ENCODE measurements at places on chromosomes 3 and 15.

GRCh38 chr15:36323615-36324014, 255.8 kb upstream of the CDIN1 start:
- no peak for DNase-seq

GRCh38 chr3:14242490-14243311, 64.1 kb downstream of the LSM3 start:
- DNase-seq, result no peak

- DNase-seq, result no peak
Observed at GRCh38 chr3:113783463-113783862, 36.6 kb downstream of the ATP6V1A start.

DNA sequence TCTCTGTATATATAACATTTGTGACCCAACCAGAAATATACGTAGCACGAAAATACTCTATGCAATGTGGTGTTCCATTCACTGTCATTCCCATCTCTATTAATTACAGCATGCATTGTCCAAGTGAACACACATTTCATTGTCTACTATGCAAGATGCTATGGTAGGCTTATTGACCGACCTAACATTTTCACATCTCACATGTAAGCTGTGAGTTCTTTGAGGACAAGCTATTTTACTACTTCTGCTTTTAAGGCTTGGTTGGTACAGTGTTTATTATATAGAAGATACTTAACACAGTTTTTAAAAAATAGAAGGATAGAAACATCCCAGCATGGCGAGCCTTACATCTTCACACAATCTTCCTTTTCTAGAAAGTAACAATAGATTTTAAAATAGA, 164.4 kb downstream of the KLHL25 start:
- no peak for DNase-seq

DNA sequence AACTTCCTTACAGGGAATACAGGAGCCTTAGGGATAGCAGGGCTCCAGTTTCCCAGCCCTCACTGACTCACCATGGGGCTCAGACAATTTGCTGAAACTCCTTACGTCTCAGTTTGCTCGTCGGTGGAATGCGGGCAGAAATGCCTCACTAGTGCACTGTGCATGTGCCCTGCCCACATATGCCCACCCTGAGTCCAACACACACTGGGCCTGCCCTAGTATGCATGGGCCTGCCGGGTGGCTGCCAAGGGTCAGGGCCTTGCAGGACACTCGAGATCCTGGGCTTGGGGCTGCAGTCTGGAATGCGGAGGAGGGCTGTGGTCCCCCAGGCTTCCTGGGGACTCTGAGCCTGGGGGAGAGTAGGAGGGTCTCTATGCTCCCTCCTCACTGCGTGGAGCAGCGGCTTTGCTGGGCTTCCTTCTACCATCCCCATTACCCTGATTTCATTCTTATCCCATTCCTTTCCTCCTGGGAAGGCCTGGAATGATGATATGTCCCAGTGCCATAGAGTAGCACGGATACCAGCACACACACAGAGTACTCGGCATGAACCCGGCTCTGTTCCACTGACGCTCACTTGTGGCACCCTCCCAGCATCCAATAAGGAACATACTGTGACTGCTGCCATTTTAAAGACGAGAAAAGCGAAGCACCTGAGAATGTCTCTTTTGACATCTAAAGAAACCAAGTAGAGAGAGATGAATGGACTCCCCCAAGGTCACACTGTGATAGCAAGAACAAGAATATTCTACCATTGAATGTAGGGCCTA, 124.2 kb downstream of the ASB7 start:
- no peak for DNase-seq

- no peak for DNase-seq
Observed at GRCh38 chr3:101828691-101829436, 20.4 kb upstream of the NFKBIZ start.

DNA sequence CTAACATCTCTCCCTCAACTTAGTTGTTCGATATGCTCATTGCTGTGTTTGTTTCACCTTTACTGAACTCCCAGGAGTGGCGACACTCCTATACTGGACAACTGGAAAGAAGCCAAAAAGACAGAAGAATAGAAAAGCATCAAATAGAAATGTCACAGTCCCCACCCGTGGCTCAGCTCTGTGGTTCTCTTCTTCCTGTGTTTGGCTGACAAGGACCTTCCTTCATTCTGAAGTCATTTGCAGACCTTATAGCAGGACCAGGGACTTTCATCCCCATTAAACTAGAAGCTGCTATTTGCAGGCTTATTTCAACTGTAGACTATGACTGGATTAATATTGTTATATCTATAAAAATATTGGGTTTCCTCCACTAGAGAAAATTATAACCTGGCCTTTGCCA, 125.9 kb downstream of the NECTIN3 start:
- no peak for DNase-seq

DNA sequence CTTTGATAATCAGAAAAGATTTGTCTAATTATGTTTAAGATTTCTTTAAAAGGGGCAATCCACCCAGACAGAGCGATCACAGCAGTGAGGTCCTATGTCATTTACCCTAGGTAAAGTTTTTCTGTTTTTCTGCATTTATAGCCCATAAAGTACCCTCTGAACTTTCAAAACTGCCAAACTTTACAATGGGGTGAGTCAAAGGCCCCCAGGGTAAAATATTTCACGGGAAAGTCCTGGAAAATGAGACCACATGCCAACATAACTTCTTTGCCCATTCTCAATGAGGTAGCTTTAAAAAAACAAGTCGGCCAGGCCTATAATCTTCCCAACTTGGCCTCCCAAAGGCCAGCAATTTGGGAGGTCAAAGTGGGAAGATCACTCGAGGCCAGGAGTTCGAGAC, 53.0 kb downstream of the SUCLG2 start:
- no peak for DNase-seq

DNA sequence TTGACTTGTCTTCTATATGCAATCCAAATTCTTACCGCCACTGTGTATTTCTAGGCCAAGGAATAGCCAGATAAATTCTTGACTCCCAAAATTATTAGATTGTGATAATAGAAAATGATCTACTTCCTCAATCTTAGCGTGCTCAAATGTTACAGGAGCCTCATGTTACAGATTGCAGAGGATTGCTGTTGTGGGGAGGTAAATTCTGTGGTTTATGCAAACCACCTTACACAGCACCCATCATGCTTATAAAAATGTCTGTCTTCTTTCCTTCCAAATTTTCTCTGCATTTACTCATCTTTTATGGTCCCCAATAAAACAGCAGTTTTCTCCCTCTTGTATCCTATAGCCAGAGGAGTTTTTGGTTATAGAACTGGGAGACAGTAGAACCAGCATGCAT, 420.2 kb upstream of the ROBO1 start:
- DNase-seq, result no peak

DNA sequence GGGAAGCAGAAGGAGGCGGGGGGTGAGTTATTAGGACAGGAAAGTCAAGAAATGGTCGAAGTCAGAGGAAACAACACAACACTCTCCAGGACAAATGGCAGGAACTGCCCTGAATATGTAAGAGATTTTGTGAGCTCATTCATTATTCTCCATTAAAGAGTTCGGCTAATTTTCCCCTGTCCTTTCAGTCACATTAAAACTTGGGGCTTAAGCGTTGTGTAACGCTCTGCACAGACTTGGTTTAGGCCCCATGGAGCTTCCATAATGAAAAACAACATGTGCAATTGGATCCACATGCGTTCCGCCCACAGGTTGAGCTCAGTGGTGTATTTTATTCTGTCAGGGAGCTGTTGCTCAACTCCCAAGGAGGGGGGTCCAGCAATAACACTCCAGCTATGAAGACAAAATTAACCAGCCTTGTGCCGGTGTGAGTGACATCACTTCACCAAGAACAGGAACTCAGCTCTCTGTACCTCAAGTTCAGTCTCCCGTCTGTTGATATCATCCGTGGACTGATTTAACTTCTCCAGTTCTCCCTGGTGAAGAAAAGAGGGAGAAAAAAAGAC, 2.3 kb downstream of the SH3BP5 start:
- no peak for DNase-seq

GRCh38 chr3:131630097-131630496, 127.3 kb upstream of the MRPL3 start:
- DNase-seq, result no peak

DNA sequence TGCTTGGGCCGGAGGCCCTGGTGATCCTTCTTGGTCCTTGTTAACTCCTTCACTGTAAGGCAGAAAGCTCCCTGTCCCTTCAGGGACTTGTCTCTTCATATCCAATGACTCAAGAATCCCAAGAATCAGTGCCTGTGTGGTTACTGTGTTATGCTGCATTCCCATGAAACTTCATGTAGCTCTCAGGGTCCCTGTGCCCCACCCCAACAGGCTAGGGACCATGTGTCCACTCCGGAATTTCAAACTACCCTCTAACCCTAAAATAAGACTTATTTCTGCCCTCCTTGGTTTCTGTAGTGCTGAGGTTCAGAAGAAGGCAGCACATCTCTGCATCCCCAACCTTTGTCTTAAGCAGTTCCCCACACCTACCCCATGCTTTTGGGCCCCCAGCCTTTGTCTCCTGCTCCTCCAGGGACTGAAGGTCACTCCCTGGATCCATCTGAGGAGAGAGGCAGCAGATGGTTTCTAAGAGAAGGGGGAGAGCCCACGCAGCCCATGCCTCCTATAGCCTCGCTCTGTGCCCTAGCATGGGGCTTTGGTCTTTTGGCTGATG, 531 bp upstream of the MAP1A start:
- DNase-seq, result no peak

DNA sequence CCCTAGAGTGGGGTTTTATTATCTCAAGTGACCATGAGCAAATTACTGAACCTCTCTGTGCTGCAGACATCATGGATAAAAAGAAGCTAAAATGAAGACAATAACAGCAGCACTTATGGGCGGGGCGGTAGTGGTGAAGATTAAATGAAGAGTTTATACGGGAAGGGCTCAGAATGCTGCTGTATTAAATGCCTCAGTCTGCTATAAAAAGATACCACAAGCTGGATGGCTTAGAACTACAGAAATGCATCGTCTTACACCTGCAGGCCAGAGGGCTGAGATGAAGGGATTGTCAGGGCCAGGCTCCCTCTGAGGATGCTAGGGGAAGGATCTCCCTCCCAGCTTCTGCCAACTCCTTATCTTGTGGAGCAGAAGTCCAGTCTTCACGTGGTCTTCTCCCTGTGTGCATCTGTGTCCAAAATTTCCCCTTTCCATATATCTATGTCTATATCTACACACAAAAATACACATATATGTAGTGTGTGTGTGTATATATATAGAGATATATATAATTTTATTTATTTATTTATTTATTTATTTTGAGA, 2.9 kb downstream of the ALG1L2 start:
- DNase-seq, result no peak

DNA sequence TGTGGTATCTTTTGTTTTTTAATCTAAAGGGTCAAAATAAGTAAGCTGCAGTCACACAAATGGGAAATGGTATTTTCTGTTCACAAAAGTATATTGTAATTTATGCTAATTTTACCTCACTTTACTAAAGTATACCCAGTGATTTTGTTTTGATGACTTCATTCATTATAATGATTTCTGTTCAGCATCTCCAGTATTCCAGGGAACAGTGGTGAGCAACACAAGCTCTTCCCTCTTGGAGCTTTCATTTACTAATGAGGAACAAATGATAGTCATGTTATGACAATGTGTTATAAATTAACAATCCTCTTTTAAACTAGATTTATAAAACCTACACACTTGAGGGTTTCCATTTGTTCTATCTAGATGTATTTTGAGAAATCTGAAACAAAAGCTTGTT, 20.5 kb upstream of the EIF3J start:
- DNase-seq, result no peak

DNA sequence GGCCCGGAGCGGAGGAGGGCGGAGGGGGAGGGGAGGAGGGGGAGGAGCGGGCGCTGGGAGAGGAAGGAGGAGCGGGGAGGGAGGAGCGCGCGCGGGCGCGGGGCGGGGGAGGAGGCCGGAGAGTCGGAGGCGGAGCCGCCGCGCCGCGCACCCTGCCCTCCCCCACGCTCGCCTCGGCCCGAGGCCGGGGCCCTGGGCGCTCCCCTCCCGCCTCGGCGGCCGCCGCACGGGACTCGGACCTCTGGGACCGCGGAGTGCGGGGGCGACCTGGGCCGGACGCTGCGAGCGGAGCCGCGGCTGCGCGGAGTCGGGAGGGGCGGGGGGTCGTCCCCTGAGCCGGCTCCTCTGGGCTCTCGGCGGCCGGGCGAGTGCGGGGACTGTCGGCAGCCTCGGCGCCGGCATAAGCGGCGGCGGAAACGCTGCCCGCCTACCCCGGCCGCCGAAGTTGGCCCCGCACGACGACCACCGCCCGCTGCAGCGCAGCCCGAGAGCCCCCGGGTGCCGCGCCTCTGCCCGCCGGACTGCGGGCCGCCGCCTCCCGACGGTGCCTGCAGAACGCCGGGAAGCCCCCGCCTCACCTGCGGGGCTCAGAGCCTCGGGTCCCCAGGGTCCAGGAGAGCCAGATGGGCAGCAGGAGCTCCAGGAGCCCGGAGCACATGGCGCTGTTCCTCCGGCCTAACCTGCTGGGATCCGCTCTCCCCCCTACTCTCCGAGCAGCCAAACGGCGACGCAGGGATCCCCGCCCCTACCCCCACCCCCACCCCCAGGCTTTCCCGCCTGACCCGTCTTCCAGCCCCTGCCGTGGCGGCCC, 406 bp upstream of the GABRB3 start:
- DNase-seq, result no peak

- DNase-seq, result no peak
Observed at GRCh38 chr3:138638641-138639040, 30.1 kb downstream of the FAIM start.

Measured in central memory CD8-positive, alpha-beta T cell (primary cell).